ENCODE measurements at places on chromosomes 6 and 20.

- no peak for DNase-seq
These were observed 378.8 kb downstream of the CDH4 start for GRCh38 chr20:61630816-61631215.

- no peak for DNase-seq
These were observed 99.1 kb downstream of the ARMC2 start for GRCh38 chr6:108947114-108947854.

GRCh38 chr20:2871111-2871465 is 2.2 kb upstream of the PTPRA start:
- no peak for DNase-seq

DNA sequence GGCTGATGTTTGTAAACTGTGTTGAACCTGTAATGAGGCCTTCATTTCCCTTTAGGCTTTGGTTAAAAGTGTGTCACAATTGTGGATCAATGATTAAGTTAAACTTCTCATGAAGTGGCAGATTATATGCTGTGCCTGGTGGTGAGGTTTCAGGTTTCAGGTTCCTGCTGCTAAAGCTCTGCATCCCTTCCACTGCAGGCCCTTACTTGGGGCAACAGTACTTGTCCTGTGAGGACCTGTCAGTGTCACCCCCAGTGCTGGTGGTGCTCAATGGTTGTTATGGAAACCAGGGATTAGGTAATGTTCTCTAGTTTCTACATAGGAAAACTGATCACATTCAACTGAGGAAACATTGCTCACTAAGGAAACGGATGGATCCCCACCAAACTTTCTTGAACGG is 18.5 kb downstream of the RPP21 start:
- DNase-seq: no peak

DNA sequence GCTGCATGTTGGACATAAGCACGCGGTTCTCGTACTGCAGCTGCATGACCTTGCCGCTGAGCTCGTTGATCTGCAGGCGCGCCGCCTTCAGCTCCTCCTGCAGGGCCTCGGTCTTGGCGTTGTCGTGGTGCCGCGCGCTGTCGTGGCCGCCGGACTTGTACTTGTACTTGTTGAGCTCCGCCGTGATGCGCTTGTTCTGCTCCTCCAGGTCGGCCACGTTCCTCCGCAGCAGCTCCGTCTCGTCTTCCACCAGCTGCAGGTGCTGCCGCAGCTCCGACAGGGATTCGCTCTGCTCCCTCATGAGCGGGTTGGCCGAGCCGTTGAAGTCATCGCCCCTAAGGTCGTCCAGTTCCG is 16.6 kb upstream of the KIAA0408 start:
- no peak for DNase-seq

- no peak for DNase-seq
These were observed 305.2 kb downstream of the ESR1 start for GRCh38 chr6:152112491-152113261.

DNA sequence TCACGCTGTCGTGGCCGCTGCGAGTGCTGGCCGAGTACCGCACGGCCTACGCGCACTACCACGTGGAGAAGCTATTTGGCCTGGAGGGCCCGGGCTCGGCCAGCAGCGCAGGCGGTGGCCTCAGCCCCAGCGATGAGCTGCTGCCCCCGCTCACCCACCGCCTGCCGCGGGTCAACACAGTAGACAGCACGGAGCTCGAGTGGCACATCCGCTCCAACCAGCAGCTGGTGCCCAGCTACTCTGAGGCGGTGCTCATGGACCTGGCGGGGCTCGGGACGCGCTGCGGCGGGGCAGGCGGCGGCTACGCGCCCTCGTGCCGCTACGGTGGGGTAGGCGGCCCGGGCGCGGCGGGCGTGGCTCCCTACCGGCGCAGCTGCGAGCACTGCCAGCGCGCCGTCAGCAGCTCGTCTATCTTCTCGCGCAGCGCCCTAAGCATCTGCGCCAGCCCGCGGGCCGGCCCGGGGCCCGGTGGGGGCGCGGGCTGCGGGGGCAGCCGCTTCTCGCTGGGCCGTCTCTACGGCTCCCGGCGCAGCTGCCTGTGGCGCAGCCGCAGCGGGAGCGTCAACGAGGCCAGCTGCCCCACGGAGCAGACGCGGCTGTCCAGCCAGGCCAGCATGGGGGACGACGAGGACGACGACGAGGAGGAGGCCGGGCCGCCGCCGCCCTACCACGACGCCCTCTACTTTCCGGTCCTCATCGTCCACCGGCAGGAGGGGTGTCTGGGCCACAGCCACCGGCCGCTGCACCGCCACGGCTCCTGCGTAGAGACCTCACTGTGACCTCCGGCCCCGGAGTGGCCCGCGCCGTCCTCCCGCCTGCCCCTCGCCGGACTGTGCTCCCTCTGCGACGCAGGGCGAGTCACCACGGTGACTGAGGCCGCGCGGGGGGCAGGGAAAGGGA is 5.7 kb downstream of the TMEM151B start:
- no peak for DNase-seq

DNA sequence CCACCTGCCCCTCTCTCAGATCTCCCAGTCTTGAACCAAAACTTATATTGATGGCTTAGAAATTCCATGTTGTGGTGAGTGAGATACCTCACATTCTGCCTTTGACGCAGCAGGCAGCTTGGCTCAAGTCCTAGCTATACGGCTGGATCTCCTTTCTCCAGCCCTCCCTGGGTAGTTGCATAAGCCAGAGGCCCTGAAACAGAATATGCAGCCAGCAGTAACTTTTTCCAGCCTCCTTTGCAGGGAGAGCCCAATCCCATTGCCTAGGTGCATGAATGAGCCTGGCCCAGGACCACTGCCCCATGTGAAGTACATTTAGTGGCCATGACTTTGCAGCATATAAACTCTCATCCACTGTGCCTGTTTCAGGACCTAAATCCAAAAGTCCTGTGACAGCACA is 202.2 kb upstream of the CDYL start:
- DNase-seq: peak; percentile 24

DNA sequence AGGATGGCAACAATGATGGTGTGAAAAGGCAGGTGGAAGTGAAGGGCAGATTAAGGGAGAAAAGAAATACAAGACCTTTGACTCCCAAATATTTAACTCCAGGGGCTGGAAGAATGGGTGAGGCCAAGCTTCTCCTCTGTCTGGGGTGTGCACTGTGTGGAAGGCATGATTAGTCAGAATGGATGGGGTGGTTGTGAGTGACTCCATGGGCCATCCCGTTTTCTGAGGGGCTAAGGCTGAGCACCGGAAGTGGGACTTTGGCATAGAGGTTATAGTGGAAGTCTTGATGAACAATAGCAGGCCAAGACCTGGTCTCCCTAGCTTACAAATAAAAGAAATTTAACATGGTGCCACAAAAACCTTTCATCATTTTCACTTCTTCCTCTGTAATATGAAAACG is 12.1 kb downstream of the E2F3 start:
- DNase-seq: no peak

GRCh38 chr6:32202186-32202585 is 9.7 kb upstream of the GPSM3 start:
- DNase-seq: no peak

- no peak for DNase-seq
These were observed 278.1 kb upstream of the JAG1 start for GRCh38 chr20:10951904-10952303.

DNA sequence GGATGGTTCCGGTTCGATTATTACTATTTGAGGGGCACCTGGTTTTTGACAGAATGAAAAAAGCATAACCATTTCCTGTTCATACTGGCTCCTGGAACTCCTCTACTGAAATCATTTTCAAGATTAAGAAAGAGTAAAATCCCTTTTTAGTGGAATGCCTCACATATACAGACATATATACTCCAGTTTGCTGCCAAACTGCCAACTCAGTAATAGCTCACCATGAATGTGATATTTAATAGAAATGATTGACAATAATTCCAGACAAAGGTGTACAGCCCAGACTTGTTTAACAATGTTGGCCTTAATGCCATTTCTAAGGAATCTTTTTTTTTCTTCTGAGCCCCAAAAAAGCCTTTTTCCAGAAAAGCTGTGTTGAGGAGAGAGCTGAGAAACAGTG is 93.1 kb downstream of the JAG1 start:
- DNase-seq: no peak

GRCh38 chr20:34045294-34045693 is 51.6 kb downstream of the RALY start:
- no peak for DNase-seq

DNA sequence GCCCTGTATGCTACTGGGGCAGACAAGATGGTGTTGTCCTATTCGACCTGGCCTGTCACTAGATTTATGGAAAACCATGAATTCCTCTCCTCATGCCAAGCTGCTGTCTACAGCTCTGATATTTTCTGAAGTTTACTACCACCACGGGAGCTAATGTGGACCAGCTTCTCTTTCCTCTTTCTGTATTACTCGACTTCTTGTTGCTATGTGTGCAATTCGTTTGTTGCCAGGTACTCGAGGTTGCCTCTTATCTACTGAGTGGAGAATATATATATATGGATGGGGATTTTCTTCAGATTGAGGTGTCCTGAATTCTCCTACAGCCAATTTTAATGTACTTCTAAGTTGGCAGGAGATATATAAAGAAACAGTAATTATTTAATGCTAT is 34.7 kb downstream of the MAN1A1 start:
- DNase-seq: no peak

- DNase-seq: no peak
These were observed 136.8 kb upstream of the BTBD3 start for GRCh38 chr20:11780765-11781369.

DNA sequence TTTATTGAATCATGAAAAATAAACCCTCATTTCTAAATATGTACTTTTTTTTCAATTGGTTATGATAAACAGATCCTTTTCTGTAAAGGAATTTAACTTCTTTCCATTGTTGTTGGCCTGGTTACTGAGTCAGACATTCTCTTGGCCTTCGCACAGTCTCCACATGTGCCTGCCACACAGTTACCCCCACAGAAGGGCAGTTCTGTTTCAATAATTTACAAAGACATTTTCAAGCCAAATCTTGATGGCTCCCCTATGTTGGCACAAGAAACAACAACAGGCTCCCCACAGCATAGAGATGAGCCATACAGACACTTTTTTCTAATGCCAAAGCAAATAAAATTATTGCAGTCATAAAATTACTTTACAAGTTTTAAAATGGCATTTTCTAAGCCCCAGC is 55.6 kb upstream of the BEND6 start:
- DNase-seq: no peak

- DNase-seq: no peak
These were observed 53.6 kb upstream of the TRERF1 start for GRCh38 chr6:42505385-42505718.

DNA sequence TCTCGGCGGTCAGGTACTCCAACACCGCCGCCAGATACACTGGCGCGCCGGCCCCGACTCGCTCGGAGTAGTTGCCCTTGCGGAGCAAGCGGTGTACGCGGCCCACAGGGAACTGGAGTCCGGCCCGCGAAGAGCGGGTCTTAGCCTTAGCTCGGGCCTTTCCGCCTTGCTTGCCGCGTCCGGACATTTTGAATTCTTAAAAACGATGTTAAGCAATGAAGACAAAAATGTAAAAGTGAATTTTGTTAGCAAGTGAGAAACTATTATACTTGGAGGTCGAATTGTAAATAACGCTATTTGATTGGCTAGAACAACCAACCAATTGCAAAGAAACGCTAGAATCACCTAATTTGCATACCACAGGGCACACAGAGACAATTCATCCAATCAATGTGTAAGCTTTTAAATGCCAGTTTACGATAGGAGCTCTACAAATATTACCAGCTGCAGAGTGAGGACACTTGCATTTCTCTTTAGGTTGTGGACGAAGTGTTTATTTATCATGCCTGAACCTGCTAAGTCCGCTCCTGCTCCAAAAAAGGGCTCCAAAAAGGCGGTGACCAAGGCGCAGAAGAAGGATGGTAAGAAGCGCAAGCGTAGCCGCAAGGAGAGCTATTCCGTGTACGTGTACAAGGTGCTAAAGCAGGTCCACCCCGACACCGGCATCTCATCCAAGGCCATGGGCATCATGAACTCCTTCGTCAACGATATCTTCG is 112.0 kb downstream of the HFE start:
- peak; percentile 89 for DNase-seq

- DNase-seq: no peak
These were observed 29.2 kb downstream of the SLC22A23 start for GRCh38 chr6:3427687-3428085.

- no peak for DNase-seq
These were observed 17.3 kb downstream of the TGM2 start for GRCh38 chr20:38147751-38148150.

- DNase-seq: no peak
These were observed 7.7 kb upstream of the C20orf203 start for GRCh38 chr20:32681175-32682084.

DNA sequence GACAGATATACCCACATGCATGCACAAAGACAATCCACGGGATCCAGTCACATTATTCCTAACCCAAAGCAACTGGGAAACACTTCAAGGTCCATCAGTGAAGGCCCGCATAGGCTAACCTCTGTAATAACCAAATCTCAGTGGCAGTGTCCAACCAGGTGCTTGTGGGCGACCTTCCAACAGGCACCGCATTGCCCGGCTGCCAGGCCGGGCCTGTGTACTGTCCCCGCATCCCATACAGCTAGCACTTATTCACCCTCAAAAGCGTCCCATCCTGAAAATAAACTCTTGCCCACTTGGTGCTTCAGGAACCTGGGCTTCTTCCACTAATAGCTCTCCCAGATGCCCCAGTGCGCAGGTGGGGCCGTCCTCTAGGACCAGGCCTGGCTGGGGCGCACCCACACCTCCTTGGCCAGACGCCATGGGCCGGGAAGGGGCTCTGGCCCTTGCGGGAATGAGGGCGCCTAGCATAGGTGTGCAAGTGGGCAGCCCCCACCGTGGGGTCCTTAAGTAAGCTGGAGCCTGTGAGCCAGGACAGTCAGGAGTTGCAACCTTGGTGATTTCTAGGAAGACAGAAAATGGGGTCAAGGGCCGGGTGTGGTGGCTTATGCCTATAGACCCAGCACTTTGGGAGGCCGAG is 1.1 kb upstream of the ENTPD6 start:
- no peak for DNase-seq

DNA sequence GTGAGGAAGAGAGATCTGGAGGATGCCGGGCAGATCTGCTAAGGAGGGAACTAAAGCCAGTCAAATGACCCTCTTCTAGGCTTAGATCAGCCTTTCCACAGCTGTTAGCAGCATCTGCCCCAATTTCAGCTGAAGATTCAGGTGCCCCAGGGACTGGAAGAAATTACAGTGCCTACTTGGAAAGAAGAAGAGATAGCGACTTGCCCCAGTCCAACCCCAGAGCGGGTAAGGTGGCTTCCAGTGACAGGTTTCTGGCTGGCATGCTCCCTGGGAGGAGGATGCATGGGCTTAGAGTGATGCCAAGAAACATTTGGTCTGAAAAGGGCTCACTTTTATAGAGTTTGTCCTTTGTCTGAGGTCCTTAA is 620 bp downstream of the TJAP1 start:
- no peak for DNase-seq

DNA sequence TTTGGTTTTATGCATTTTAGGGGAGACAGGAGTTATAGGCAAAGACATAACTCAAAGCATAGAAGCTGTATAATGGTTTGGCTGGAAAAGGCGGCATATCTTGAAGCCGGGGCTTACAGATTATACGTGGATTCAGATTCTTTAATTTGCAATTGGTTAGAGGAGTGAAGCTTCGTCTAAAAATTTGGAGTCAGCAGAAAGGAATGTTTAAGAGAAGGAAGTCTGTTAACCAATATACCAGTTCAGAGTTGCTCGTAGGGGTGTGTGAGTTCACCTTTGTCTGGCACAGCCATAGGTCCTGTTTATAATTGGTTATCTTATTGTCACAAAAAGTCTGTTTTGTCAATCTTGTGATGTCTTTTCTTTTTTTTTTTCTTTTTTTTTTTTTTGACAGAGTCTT is 8.9 kb downstream of the ARHGAP40 start:
- DNase-seq: no peak
